Pons (tissue), 1 donor: ENCODE measurements at places on chromosomes 11 and 22.

DNA sequence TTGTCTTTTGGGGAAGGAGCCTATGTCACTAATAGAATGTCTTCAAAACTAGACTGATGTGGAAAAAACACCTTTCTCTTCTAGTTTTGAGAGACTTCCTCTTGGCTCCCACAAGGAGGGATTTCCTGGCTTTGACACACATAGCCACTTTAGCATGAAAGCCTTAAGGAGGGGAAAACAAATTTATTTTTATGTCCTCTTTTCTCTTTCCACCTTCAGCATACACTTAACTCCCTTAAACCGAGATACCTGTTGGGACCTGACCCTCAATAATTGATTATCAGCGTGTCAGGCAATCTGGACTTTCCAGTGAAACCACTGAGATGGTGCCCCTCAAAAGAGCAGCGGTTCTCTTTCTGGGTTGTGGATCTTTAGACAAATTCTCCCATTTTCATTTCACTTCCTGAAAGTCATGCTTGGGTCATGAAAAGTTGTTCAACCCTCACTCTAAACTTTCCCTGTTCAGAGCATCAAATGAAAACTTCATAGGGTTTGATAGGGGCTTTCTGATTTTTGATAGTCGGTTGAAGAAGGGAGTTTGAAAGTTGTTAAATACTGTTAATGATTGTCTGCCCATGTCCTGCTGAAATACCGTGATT lies 9.1 kb downstream of the EFCAB6 start:
- DNase-seq = no peak

- no peak for DNase-seq
Observed at GRCh38 chr11:46918083-46918787, at the start of gene LRP4. Gene LRP4, minus strand, starts transcription at chr11:46918550. Its CDS starts 171 bp downstream, at chr11:46918379.

- no peak for DNase-seq
Observed at GRCh38 chr11:13278609-13279486, 1.3 kb downstream of the BMAL1 start.

- no peak for DNase-seq
Observed at GRCh38 chr11:128709402-128709801, 15.5 kb downstream of the FLI1 start.

- no peak for DNase-seq
Observed at GRCh38 chr22:47687776-47688175, 925.3 kb downstream of the TBC1D22A start.

GRCh38 chr11:125313271-125314219 lies 149.0 kb downstream of the PKNOX2 start:
- DNase-seq = peak; percentile 4

- peak; percentile 78 for DNase-seq
Observed at GRCh38 chr11:73154178-73154577, 12.1 kb upstream of the FCHSD2 start.

DNA sequence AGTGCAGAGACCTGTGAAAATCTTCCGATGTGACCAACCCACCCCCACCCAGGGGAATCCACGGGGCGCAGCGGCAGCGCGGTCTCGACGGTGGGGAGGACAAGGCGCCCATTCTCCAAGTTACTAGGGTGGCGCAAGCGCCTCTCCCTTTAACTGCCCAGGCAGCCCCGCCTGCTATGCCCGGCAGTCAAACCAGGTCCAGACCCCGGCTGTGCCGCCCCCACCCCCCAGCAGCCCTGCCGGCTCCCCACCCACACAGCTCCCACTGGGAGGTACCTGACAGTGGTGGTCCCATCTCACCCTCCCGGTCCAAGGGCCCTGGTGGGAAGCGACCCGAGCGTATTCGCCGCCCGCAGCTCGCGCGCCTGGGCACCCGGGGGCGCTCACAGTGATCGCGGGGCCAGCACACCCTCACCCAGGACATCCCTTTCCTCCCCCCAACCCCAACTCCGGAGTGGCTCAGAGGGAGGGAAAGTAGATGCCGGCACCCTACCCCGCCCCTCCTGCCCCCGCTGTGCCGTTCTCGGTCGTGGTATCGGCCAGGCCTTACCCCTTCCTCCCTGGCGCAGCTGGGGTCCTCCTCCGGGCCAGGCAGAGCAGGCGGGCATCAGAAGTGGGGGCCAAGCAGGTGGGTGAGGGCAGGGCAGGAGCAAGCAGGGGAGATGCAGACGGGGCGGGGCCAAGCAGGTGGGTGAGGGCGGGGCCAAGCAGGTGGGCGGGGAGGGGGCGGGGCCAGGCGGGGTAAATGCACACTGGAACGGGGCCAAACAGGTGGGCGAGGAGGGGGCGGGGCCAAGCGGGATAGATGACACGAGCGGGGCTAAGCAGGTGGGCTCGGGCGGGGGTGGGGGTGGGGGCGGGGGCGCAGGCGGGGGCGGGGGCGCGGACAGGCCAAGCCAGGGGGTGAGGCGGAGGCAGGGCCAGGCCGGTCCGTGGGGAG lies at the start of gene TRPM5:
TRPM5 (minus strand) TSS at position 634 of the 940 bp plus-strand sequence. CDS start 21,478 bp downstream, outside the sequence.
- no peak for DNase-seq

- DNase-seq = no peak
Observed at GRCh38 chr11:75450236-75450635, 17.2 kb upstream of the KLHL35 start.

- no peak for DNase-seq
Observed at GRCh38 chr22:38732251-38732815, 23.5 kb downstream of the SUN2 start.

GRCh38 chr11:8296038-8296649 lies 32.5 kb upstream of the LMO1 start:
- DNase-seq = no peak

GRCh38 chr11:104620991-104621390 lies 277.3 kb downstream of the CASP12 start:
- DNase-seq = no peak

DNA sequence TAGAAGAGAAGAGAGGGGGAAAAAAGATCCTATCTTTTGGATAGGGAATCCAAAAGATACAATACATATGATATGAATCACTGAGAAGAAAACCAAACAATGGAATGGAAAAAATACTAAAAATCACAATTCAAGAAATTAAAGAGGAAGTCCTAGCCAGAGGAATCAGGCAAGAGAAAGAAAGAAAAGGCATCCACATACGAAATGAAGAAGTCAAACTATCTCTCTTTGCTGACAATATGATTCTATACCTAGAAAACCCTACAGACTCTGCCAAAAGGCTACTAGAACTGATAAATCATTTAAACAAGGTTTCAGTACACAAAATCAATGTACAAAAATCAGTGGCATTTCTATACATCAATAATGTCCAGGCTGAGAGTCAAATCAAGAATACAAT lies 91.4 kb downstream of the EFCAB6 start:
- peak; percentile 6 for DNase-seq

- no peak for DNase-seq
Observed at GRCh38 chr11:35334385-35335090, 84.8 kb downstream of the SLC1A2 start.

DNA sequence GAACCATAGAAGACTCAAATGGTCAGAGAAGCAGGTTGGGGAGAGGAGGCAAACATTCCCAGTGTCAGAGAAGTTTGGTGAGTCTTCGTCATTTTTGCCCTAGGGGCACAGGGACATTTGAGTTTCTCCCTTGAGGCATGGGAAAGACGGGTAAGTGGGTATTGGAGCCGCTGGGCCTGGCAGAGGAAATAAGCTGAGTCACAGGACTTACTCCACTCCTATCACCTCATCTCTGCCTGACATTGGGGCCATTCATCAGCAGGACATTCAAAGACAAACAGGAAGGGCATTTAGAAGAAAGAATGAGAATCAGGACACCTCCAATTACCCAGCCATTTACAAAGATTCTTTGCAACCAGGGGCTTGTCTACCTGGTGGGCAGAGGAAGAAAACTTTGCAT lies 100.7 kb upstream of the SEZ6L start:
- DNase-seq = no peak

- no peak for DNase-seq
Observed at GRCh38 chr11:125207866-125208425, 43.4 kb downstream of the PKNOX2 start.

DNA sequence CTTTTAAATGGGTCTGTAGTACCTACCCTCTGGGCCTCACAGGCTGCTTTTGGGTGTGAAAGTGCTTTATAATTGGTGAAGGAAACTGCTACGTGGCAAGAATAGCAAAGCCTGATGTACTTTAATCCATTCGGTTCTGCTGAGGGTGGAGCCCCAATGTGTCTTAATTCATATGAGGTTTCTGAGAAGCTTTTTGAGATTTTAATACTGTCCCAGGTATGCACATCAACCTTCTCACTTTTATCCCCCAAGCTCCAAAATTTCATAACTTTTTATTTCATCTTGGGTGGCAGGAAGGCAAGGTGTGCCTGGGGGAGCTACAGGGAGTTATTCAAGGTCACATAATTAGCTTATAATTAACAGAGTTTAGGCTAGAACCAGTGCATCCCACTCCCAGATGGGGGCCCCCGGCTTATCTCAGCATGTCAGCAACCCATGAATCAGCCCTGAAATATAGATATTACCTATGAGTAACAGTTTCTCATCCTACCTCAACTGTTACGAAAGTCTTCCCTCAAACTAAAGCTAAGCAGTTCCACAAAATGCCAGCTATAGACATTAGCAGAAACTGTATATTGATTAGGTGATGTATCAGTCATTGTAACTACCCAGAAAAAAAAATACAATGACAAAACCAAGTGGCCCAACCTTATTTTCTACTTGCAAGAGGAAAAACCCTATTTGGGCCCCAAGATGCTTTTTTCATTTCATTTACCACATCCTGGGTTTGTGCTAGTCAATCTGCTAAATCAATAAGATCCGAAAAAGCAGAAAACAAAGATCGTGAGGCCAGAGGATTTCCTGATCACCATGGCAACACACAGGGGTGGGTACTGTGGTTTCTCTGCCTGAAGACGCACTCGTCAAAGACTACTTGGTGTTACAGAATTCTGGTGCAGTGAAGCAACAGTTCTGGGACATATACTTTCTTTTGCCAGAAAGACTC lies 26.7 kb downstream of the CD44 start:
- no peak for DNase-seq

DNA sequence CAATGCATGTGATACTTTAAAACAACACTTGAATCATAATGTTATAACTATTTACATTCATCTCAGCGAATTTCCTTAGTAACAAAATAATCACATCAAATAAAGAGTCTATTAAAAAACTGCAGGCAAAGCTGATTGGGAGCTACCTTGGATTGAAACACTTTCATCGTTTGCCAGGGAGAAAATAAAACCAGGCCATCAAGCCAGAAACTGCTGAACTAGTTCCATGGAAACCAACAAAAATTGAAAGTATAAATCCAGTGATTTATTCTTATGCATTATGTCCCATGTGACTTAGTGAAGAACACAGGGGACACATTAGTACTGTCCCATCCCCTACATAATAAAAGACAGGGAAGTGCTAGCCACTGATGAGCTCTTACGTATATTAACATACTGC lies 21.7 kb downstream of the SLC35F2 start:
- no peak for DNase-seq

DNA sequence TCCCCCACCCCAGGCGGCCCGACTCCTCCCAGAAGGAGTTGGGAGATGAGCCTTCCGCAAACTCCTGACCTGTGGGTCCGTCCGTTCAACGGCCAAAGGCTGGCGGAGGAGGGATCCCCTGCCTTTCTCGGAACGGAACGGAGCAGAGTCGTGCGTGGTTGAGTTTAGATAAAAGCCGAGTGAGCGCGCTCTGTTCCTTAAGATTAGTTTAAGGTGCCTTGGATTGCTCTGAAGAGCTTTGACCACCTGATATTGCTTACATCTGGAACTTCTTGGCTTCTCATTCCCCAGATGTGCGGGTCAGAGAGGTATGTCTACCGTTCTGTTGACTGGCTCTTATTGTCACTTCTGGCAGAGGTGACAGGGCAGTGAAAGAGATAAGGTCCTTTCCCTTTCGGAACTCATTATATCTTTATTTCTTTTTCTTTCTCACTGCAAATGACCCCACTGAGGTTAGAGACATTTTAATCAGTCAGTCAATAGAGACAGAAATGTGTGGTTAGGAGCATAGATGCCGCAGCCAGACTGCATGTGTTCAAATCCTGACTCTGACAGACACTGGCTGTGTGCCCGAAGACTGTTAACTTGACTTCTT lies at the start of gene TRIM6:
TRIM6 (plus strand) TSS at position 31 of the 595 bp plus-strand sequence; CDS start at position 292, 261 bp downstream.
- DNase-seq = no peak

DNA sequence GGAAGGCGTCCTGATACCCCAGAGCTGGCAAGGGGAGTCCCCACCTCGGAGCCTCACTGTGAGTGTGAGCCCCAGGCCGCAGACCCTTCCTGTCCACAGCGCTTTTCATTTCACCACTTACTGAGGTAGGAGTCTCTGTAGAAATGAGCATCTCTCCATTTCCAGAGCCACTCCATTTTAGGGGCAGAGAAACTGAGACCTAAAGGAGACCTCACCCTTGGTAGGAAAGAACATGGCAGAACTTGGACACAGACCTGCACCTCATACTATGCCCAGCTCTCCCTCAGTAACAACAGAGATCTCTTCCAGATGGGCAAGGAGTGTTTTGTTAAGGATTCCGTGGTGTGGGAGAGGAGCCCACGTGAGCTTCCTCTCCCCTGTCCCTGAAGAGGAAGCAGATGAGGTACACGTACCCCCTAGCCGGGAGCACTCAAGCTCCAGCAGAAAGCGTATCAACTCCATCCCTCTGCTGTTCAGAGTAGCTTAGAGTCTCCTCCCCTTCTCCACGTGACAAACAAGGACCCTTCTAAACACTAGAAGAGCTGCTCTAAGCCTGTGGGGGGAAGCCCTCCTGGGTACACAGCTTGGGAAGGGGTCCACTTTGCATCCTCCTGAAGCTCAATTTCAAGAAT lies 532 bp upstream of the VSIG2 start:
- DNase-seq = no peak

DNA sequence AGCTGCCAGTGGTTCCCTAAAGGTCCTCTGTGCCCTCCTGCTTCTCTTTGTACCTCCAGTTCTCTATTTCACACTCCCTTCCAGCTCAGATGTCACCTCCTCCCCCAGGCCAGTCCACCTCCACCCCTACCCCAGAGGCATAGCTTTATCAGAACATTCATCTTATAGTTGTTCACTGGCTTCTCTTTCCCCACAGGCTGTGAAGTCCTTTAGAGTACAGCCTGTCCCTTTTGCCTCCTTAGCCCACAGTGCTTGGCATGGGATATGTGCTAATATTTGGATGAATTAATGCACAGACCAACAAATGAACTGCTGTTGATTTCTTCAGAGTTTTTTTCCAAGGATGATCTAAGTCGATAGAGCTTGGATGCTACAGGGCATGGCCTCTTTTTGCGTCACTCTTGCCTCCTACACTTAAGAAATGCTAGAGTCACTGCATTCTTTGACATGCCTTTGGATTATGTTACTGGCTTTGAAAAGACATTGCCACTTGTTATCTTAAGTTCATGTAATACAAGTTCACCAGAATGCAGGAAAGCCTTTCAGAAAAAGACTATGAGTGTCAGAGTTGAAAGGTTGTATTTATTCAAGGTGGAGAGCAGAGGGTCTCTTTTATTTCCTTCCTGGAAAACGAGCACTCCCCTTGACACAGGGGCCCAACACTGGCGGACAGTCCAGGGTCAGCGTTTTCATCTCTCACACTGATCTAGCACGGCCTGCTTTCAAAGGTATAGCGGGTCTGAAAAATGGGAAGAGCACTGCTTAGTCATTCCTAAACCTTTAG lies 75.7 kb downstream of the PISD start:
- no peak for DNase-seq

- DNase-seq = no peak
Observed at GRCh38 chr11:36340897-36341296, 44.8 kb downstream of the PRR5L start.
